ENCODE measurements at places on chromosomes 5 and 9.

- no peak for DNase-seq
These were observed 100.3 kb downstream of the NDFIP1 start for GRCh38 chr5:142208777-142209312.

GRCh38 chr9:79974806-79975422, 403.1 kb downstream of the TLE4 start:
- peak; percentile 17 for DNase-seq

- no peak for DNase-seq
These were observed 87.0 kb upstream of the MTAP start for GRCh38 chr9:21715408-21715807.

DNA sequence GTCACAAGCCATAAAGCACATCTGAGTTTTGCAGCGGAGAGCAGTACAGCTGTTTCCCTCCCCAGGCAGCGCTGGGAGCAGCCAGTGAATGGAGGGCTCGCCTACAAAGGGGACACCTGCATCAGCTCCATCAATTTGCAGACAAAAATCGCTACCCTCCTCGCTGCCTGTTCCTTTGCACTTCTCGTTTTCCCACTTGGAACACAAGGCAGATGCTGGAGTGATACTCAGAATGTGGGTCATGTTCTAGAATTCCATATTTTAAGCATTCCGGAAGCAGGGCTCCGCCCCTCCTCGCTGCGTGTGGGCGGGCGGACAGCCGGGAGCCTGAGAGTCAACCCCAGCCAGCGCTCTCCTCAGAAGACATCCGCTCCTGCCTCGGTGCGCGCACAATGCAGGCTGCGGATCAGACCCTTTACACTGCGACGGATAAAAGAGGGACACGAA, 92.1 kb downstream of the LMNB1 start:
- peak; percentile 30 for DNase-seq

GRCh38 chr5:98428806-98429205, 344.7 kb upstream of the RGMB start:
- DNase-seq = no peak

DNA sequence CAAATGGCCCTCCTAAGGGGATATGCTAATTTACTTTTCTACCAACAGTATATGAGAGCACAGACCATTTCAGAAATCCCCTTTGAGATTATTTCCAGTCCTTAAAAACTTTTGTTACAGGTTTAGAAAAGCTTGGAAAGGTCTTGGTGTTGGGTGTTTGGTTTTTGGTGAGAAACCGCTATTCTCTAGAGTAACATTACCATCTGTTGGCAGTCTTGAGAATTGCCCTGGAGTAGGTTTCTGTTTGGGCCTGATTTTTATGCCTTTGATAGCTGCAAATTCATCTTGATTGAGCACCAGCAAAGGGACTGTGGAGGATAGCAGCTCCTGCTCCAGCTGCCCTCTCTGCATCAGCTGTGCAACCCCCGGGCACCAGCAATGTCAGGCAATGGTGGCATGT, 8.0 kb downstream of the NUDT2 start:
- DNase-seq = no peak

GRCh38 chr9:115999498-115999897, 154.1 kb upstream of the PAPPA start:
- DNase-seq = peak; percentile 76

GRCh38 chr9:126002476-126003350, 255.5 kb downstream of the PBX3 start:
- DNase-seq = no peak

DNA sequence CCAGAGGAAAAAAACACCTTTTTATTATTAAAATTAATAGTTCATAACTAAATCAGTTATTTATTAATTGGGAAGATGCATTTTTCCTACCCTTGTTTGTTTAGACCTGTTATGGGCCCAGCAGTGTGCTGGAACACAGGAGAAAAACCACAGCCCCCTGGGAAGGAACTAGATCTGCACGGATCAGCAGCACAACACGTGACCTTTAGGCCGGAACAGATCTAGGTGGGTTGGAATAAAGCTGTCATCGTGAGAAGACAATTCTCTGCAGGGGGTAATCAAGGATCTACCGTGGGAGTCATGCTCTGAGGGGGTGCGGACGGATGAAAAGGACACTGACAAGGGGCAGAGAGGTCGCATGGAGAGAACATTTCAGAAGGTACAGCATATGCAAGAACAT, 95.8 kb upstream of the SPATA31C2 start:
- no peak for DNase-seq

DNA sequence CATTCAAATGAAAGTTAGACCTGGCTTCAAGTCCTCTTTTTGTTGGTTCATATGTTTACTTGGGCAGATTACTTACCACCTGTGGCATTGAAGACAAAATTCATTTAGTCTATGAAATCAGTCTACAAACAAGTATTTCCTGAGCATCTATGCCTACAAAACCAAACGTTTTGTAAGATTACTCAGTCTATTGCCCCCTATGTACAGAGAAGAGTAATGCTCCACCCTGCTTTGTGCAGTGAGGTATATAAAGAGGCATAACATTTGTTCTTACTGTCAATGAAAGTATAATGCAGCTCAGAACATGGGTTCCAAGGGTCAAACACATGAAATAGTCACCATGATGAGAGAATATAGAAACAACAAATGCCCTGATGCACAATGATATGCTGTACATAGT, 580.7 kb downstream of the KIF4B start:
- DNase-seq = no peak

All from kidney tubule cell (primary cell).